H9 (cell line): ENCODE measurements at places on chromosomes 13 and 19.

GRCh38 chr13:69617587-69617986, 490.0 kb upstream of the ATXN8OS start:
- no peak for DNase-seq

GRCh38 chr13:41383386-41383785, 72.3 kb downstream of the NAA16 start:
- DNase-seq = no peak

DNA sequence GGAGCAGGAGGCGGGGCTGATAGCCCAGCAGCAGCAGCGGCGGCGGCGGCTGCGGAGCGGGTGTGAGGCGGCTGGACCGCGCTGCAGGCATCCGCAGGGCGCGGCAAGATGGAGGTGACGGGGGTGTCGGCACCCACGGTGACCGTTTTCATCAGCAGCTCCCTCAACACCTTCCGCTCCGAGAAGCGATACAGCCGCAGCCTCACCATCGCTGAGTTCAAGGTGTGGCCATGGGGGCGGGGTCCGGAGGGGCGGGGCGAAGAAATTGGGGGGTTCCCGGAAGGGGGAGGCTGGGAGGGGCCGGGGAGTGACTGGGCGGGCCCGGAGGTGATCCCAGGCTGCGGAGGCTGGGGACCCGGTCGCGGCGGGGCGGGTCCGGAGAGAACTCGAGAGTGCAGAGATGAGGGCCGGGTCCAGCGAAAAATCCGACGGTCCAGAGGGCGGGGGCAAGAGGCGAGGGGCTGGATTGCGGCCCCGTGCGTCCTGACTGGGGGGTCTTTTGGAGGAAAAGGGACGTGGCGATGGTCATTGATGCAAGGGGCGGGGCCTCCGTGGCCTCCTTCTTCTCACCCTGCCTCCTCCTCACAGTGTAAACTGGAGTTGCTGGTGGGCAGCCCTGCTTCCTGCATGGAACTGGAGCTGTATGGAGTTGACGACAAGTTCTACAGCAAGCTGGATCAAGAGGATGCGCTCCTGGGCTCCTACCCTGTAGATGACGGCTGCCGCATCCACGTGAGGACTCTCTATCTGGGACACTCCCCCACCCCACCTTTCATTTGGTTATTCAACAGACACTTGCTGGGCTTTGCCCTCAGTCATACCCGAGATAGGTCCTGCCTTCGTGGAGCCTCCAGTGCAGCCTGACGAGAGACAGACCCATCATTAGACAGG, at the start of gene TBCB:
Gene TBCB, plus strand, starts transcription at position 16 of the 891 bp plus-strand sequence. Its CDS starts 93 bp downstream, at position 109.
- no peak for DNase-seq

DNA sequence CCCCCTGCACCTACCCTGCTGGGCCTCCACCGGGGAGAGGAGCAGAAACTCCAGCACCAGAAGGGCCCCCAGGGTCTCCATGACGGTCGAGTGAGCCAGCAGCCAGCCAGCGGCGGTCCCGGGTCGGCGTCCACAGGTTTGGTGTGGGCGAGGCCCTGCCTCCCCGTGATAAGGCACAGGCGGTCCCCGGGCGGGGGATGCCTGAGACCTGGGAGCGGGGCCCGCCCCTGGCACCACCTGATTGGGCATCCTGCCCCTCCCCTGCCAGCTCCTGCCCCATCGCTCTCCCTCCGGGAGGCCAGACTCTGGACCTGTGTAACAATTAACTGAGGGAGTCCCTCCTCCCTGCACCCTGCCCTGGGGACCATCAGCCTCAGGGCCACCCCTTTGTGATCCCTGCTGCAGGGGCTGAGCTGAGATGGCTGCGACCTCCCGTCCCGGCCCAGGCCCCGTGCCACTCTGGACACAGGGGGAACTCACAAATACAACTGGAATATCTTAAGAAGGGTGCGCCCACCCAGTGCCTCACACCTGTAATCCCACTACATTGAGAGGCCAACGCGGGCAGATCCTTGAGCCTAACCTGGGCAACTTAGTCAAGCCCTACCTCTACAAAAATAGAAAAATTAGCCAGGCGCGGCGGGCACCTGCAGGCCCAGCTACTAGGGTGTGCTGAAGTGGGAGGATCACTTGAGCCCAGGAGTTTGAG, at the start of gene SMIM24:
Gene SMIM24, minus strand, starts transcription at position 143 of the 709 bp plus-strand sequence. Its CDS starts 62 bp downstream, at position 81.
- DNase-seq = no peak

GRCh38 chr13:100521851-100522617, 66.6 kb downstream of the GGACT start:
- no peak for DNase-seq

DNA sequence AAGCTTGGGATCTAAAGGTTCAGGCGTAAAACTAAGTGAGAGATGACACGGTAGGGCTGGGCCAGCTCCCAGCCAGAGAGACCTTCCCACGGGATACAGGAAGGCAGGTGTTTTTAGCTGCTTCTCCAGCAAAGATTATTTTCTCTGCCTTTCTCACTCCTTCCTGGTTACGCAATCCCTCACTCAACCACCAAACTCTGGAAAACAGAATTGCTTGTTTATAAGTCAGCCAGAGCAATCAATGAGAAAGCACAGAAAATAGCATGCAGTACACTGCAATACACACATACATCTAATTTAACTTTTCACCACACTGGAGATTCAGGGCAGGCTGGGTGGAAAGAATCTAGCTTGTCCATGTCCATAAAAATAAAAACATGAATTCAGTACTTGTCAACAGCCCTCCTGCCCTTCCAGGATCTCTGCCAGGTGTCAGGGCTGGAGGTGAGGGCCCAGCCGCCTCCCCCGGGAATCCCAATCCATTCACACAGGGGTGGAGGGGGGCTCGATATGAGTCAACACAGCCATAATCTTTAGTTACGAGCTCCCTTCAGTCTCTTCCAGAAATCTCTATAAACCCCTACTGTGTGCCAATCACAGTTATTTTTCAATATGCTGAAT, 12.2 kb downstream of the RHPN2 start:
- no peak for DNase-seq

- DNase-seq = no peak
These were observed 124.3 kb downstream of the PTPRS start for GRCh38 chr19:5216141-5216847.

DNA sequence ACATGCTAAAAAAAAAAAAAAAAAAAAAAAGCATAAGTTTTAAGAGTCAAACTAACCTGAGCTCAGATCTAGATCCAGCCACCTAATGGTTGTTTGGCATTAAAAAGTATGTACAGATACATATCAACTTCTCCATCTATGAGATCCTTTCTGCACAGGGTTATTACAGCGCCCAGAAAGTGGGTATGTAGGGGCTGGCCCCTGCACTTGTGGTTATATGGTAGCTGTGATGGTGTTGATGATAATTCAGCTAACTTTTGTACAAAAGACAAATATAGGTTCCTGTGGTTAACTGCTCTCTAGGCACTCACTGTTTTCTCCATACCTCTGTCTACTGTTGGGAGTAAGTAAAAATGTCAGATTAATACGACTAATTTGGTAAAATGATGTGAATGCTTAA, 81.7 kb downstream of the TNFRSF19 start:
- no peak for DNase-seq
